ENCODE measurements at places on chromosomes 2 and 18. TPM values are rescaled to one million over a fixed set of nuclear protein-coding genes. Genes with fewer than 3 reads are reported as not detected.

The CNPPD1 gene
- total RNA-seq, result 44.2 TPM

DNA sequence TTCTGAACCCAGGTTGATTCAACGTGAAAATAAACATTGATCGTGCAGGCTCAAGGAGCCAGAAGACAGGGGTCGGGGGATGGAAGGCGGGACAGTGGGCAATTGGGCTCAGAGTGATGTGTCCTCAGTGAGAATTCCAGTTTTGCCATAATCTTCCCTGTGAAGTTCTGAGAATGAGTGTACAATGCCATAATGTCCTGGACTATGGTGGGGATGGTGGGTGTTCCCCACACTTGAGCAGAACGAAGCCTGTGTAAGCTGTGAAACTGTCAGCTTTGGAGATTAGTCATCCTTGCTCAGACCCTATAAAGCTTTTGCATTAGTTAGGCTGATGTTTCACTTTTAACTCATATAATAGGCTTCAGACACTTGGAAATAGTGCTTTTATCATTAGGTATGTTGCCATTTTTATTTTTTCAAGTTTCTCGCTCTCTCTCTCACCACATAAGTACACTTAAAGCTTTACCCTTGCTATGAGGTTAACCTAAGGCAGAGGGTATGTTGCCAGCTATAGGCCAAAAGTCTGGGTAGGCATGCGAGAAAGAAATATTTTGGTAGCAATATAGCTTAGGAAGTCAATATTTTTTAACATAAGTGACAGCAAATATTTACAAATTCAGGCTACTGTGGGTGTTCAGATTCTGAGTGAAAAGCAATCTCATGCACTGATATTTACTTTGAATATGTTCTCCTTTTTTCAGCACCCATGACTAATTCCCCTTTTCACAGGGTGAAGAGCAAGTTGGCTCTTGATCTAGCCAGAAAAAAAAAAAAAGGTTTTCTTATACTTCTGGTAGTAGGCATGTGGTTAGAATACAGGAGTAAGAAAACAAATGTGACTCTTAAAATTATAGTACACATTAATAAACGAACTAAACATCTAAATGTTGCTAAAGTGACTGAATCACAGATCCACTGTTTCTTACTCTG, 47.2 kb downstream of the CDC42EP3 start:
- peak; percentile 95 for DNase-seq

The TCF4 gene
- 10.0 TPM for total RNA-seq

The COL4A3 gene
- under 0.01 TPM for total RNA-seq

The UGP2 gene
- total RNA-seq, result 127 TPM

DNA sequence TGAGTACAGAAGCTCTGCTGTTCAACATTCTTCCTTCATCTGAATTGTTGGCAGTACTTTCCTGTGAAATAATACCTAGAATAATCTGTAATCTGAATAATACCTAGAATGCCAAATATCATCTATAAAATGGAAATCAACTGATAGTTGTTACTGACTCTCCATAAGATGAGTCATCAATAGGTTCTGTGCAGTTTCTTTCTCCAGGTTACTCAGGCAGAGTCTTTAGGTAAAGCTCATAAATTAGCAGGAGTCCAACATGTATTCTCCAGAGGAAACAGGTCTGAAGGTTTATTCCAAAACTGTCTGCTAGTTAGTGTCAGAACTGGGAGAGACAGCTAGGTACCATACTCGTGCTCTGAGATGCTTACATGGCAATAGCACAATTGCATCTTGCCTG, 282.0 kb upstream of the MAP2 start:
- DNase-seq, result peak; percentile 22

- no peak for DNase-seq
These were observed 16.1 kb downstream of the MBP start for GRCh38 chr18:77116201-77117080.

- DNase-seq, result peak; percentile 73
These were observed 19.6 kb upstream of the YPEL5 start for GRCh38 chr2:30127016-30127893.

DNA sequence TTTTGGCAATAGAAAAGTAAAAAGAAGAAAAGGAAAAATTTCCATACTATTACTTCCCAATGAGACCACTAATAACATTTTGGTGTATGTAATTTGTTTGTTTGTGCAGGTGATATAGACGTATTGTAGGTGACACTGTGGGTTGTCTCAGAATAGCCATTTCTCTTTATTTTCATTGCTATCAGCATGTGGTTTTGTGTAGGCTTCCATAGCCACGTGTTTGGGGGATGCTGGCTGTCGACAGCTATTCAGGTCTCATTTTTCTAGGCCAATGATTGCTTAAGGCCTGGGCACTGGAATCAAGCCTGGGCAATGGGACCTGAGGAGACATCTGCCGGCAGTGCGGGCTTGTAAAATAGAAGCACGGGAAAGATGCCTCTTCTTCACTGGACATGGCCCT, 71.0 kb upstream of the KCTD1 start:
- DNase-seq, result no peak

The GAL3ST2 gene
- not detected for total RNA-seq

The DSC2 gene
- total RNA-seq, result 49.0 TPM

- peak; percentile 49 for DNase-seq
These were observed 373.4 kb downstream of the LPIN1 start for GRCh38 chr2:12119841-12120240.

DNA sequence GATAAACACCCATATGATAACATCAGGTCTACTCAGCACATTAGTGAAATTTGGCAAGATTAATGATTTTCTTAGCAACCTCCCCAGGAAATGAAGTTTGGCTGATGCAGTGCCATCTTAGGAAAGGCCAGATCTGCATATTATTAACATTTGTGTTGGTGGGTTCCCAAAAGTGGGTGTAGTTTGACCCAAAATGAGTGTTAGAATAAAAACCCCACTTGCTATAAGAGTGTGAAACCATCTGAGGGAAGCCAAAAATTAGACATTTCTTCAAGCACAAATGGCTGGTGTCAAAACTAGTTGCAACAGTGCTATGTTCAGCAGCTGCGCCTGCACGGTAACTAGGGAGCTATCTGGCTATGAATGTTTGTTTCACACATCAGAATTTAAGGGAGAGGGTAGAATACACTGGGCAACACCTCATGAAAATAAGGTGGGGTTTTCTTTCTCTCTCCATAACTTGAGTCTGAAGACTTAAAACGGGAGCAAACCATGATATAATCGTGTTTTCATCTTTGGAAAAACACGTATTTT, 15.9 kb upstream of the CSRNP3 start:
- no peak for DNase-seq

GRCh38 chr2:68775272-68775842, 40.7 kb downstream of the ARHGAP25 start:
- DNase-seq, result no peak

GRCh38 chr2:179044500-179044899, 5.4 kb downstream of the CCDC141 start:
- DNase-seq, result no peak

DNA sequence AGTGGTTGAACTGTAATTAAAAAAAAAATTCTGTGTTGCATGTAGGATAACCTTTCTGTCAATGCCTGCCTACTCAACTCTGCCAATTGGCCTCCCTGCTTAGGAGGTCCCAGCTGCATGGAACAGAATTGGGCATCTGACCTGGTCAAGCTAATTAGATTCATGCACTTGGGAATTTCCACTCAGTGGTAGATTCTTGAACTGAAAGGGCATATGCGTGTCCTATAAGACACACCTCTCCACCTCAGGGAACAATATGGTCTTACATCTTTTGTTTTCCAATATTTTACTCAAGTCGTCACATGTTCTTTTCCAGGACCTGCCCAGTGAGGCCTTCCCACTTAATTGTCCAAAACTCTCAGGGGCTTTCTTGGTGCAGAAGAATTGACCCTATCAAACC, 68.1 kb upstream of the TLK1 start:
- no peak for DNase-seq

- DNase-seq, result no peak
These were observed 448.7 kb upstream of the TCF4 start for GRCh38 chr18:56036741-56037140.

- DNase-seq, result no peak
These were observed 64.0 kb upstream of the ZSWIM2 start for GRCh38 chr2:186912979-186913378.

The FRZB gene
- total RNA-seq, result 0.38 TPM

- no peak for DNase-seq
These were observed 684.8 kb downstream of the SOCS6 start for GRCh38 chr18:70973626-70974025.

The ATP6V1B1 gene
- not detected for total RNA-seq

The MYOM1 gene
- total RNA-seq, result 0.38 TPM

The CXCR1 gene
- total RNA-seq, result not detected

DNA sequence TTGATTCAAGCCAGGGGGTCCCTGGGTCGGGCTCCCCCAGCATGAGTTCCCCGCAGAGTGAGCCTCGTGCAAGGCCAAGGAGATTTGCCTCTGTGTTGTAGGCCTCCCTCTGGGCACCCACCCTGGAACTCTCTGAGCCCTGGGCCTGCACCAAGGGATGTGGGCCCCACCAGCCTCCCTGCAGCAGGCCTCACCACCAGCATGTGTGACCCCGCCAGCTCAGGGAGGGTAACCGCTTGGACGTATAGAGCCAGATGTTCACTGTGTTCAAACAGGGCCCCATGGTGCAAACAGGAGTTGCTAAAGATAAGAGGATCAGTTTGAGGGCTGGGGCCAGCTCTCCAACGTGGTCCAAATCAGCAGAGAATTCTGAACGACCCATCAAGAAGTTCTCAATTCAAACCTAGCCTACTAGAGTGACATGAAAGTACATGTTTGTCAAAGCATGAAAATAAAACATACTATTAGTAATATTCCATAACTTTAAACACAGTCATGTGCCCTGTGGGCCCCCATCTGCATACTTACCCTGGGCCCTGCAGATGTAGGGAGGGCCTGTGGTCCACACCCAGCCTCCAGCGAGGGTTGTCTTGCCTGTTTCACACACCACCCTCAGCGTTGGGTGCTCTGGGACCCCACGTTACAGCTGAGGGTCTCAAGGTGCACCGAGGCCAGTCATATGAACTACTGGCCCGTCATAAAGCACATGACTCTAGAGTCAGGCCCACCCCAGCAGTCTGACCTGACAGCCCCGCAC, 5.5 kb upstream of the TUBB6 start:
- no peak for DNase-seq

- DNase-seq, result no peak
These were observed 43.1 kb downstream of the TMEM185B start for GRCh38 chr2:120180066-120180465.

The RFX8 gene
- total RNA-seq, result not detected

The OSR1 gene
- 1.7 TPM for total RNA-seq

DNA sequence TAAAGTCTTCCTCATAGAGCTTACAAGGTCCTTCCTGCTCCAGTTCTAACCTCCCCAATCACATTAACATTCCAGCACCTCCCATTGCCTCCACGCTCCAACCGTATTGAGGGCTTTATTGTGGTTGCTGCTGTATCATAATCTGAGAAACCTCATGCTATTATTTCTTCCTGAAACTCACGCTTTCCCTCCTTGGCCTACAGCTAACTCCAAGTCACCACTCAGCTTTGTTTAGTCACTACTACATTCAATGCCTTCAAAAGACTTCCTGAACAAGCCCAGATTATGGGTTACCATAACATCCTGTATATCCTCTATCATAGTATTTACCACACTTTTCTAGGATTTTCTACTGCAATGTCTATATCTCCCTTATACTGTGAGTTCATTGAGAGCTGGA, 230.4 kb downstream of the IKZF2 start:
- DNase-seq, result peak; percentile 62

The TMEM182 gene
- 4.9 TPM for total RNA-seq

GRCh38 chr18:59724103-59724502, 26.9 kb upstream of the CCBE1 start:
- DNase-seq, result peak; percentile 40

GRCh38 chr2:197851451-197851850, 47.1 kb downstream of the PLCL1 start:
- no peak for DNase-seq

GRCh38 chr2:212109792-212110680, 428.6 kb downstream of the ERBB4 start:
- DNase-seq, result no peak

DNA sequence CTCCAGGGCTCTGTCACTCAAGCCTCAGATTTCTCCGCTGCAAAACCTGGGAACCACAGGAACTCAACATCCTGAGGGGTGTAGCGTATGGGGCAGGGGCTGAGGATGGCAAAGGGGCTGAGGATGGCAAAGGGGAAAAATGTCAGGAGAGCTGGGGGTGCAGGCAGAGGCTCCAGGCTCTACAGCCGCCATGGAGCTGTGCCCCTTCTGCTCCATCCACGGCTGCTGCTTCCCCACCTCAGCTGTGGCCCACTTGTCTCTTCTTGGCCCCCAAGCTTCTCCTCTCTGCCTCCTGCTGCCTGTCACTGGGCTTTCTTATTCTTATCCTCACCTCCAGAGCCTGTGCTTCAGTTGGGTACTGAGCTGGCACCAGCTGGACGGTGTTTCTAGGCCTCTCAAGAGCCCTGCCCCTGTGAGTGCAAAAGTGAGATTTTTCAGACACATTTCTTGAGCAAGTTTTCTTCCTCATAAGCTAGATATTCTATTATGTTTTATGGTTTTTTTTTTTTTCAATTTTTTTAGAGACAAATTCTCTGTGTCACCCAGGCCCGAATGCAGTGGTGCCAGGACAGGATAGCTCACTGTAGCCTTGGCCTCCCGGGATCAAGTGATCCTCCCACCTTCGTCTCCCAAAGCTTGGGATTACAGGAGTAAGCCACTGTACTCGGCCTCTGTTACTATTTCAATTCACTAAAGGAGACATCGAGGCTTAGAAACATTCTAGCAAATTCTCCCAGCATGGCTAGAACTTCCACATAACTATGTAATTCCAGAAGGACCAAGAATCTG, 49.0 kb downstream of the MARCO start:
- no peak for DNase-seq

DNA sequence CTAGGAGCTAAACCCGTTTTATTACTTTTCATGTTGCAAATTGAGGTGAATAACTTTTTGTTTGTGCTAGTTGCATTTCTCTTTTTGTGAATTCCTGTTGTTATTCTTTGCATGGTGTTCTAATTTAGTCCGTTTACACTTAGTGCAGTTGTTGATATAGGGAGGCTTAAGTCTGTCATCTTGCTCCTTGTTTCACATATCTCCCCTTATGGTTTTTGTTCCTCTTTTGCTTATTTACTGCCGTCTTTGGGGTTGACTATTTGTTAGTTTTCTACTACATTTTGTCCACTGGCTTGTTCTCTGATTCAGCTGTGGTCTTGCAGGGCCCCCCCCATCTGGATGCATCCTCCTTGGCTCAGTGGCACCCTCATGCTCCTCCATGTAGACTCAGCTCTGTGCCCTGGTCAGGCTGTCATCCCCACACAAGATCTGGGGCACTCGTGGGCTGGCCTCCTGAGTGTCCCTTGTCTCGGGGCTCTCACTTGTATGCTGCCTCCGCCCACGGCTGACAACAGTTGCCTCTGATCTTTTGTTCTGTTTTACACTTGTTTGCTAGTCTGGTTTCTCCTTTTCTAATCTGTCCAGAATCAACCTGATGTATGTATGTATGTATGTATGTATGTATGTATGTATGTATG, 42.9 kb upstream of the ASB1 start:
- DNase-seq, result no peak

- DNase-seq, result peak; percentile 30
These were observed 161.2 kb downstream of the PTPRM start for GRCh38 chr18:7728297-7728696.

The GRHL1 gene
- total RNA-seq, result 25.5 TPM

- DNase-seq, result peak; percentile 88
These were observed 228.6 kb upstream of the STK17B start for GRCh38 chr2:196399722-196400691.

GRCh38 chr2:121972203-121972602, 216.8 kb downstream of the TSN start:
- DNase-seq, result no peak

All from bronchial epithelial cell (primary cell).